ENCODE measurements at places on chromosomes 4 and X.

DNA sequence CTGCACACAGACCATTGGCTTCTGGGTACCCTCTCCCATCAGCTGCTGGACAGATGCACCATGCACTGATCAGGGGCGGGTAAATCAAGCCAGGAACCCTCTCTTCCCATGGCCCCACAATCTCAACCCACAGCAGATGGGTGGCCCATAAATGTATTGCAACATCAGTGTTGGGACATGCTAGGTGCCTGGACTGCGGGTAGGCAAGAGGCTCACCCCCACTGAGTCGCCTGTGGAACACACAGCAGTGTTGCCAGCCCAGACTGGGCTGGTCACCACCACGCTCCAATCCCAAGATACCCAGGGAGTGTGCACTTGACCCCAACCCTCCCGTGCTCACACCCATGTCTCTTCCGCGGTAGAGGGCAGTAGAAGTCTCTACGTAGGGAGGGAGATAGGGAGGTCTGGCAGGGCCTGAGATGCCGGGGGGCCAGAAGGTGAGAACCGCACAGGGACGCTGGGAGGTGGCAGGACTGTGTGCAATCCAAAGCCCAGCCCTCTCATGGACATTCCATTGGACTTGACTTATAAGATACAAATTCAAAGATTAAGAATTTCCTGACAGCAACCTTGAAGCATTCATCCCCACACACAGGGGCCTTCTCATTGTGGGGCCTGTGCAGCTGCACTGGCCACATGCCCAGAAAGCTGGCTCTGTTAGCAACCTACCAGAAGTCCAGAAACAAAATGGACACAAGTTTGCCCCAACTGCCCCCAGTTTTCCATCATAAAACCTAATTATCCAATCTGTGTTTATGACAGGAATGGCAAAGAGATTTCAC, 183.7 kb downstream of the NSUN7 start:
- no peak for DNase-seq

DNA sequence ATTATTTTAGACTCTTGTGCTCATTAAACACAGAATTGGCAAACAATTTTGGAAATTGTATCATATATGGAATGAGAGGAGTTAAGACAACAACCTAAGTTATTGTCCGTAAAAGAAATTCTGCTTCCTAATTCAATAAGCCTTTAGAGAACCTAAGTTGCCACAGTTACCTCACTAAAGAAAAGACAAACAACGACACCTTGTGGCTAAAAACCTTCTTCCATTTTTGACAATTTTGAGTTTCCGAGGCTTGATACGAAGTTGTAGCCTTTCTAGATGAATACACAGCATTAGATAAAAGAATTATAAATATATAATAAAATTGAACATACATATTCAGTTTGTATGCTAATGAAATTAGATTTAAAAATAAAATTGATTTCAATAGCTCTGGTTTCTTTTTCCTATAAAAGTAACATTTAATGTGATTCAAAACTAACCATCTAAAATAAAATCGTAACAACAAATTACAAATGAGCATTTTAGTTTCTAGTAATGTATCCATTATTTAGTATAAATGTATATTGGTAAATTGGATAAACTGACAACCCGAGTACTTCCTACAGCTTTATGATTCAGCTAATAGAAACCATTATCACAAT, 275.1 kb downstream of the GPM6A start:
- DNase-seq, result peak; percentile 15

- DNase-seq, result no peak
Measured at GRCh38 chr4:123622572-123622971, 226.0 kb downstream of the SPRY1 start.

GRCh38 chr4:61517144-61517543, 317.0 kb downstream of the ADGRL3 start:
- DNase-seq, result no peak

DNA sequence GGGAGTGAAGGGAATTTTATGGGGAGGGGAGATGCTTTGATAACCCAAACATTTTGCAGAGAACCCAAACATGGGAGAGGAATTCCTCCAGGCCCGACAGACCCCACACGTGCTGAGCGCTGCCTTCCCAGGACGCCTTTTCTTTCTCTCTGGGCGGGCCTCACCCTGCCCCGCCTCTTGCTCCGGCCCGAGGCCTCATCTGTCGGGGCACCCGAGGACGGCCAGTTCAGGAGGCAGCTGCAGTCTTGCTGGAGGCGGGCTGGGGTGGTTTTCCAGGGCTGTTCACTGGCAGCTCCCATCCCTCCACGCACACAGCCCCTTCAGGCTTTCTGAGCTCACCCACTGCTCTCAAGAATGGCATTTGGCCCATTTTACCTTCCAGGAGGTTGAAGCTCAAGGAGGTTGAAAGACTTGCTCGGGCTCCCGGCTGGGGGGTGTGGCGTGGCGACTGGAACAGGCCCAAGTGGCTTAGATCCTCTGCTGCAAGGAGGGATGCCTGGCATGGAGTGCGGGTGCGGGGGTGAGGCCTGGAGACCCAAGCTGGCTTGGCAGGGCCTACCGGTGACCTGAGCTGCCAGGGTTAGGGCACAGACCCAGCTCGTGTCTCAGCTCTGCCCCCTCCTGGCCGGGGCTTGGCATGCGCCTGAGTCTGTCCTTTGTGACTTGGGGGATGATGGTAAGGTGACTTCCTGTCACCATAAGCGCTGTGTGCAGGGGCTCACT, 99.2 kb downstream of the PSAPL1 start:
- DNase-seq, result no peak

DNA sequence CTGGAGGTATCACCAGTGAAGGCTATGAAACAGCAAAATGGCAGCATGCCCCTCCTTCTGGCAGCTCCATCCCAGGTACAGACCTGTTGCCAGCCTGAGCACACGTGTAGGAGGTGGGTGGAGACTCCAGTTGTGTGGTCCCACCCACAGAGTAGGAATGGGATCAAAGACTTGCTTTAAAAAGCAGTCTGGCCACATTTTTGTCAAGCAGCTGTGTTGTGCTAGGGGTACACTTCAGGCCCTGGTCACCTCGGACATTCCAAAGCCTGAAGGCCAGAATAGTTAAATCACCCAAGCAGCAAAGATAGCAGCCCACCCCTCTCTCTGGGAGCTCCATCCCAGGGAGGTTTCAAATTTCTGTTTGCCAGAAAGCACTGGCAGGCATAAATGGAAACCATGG, 20.3 kb upstream of the AMBN start:
- DNase-seq, result no peak

DNA sequence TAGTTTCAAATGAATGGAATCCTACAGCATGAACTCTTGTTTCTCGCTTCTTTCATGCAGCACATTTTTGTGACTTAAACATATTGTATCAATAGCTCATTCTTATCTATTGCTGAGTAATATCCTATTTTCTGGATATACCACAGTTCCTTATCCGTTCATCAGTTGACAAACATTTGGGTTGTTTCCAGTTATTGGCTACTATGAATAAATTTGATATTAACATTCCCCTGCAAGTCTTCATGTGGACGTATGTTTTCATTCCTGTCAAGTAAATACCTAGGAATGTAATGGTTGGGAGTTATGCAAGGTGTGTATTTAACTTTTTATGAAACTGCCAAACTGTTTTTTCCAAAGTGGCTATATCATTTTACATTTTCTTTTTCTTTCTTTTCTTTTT, 114.0 kb upstream of the SH3RF1 start:
- no peak for DNase-seq

Data from urinary bladder (tissue), 4 donors.